GM23248 (cell line): ENCODE measurements at places on chromosomes 16 and 17. TPM values are rescaled to one million over a fixed set of nuclear protein-coding genes. Genes with fewer than 3 reads are reported as not detected.

The FBXW10 gene
- not detected in 2 replicates for polyA plus RNA-seq

The KRT25 gene
- polyA plus RNA-seq: not detected in 2 replicates

The ARHGDIG gene
- 0.38 and 0.40 TPM in 2 replicates for polyA plus RNA-seq

The MRM1 gene
- polyA plus RNA-seq: 2.8 and 3.8 TPM in 2 replicates

The FAM20A gene
- polyA plus RNA-seq: 10.9 and 11.0 TPM in 2 replicates

The PHOSPHO1 gene
- polyA plus RNA-seq: not detected in 2 replicates

The ADAD2 gene
- polyA plus RNA-seq: not detected in 2 replicates

The MSL1 gene
- polyA plus RNA-seq: 8.9 and 9.0 TPM in 2 replicates

The HIC1 gene
- 1.6 TPM in 2 replicates for polyA plus RNA-seq

The TEX14 gene
- polyA plus RNA-seq: 0.15 TPM in 1 of 2 replicates, not detected in the other

The SHCBP1 gene
- polyA plus RNA-seq: 18.6 and 19.1 TPM in 2 replicates

The FZD2 gene
- polyA plus RNA-seq: 6.3 and 7.1 TPM in 2 replicates

The HEATR9 gene
- polyA plus RNA-seq: not detected in 2 replicates

The MEIOB gene
- polyA plus RNA-seq: 0.14 TPM in 1 of 2 replicates, not detected in the other

The HP gene
- not detected in 2 replicates for polyA plus RNA-seq

The SMIM36 gene
- polyA plus RNA-seq: not detected in 2 replicates
